T-helper 2 cell (primary cell): ENCODE measurements at places on chromosomes 2 and 18.

DNA sequence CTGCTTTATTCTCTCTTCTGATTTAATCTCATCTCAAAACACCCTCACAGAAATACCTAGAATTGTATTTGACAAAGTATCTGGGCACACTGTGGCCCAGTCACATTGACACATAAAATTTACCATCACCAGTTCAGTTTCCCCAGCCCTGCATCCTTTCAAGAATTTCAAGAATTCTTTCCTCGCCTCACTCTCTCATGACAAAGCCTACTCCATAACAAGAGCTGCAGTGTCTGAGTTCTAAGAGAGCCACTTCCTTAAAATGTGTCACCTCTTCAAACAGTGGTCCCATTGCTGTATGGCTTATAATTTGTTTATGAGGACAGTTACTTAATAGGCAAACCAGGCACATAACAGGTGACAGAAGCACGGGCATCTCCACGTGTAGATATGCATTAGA lies 90.9 kb upstream of the STK39 start:
- no peak for DNase-seq

- no peak for DNase-seq
These were observed 74.6 kb upstream of the UNC80 start for GRCh38 chr2:209696836-209697711.

GRCh38 chr2:163681745-163682144 lies 54.1 kb downstream of the FIGN start:
- no peak for DNase-seq

DNA sequence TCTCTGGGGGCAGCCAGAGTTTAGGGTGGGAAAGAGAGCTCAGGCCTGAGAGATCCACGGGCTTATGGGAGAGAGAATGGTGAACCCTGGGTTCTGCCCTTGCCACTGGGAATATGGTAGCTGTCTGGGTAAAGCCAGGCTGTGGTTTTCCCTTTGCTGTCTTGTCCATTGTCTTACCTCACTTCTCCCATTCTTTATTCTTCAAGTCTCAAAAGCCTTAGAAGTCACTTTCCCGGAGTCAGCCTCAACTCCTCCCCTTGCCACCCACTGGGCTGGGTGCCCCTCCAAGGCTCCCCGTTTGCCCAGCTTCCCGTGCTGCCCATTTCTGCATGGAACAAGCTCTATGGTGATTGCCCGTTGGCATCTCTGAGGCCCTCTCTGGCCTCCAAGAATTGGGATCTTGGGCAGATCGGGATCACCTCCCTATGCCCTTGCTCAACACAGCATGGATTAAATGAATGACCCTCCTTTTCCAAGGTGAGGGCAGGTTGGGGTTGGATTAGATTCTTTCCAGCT lies 228.2 kb downstream of the HAUS1 start:
- DNase-seq = no peak

- no peak for DNase-seq
These were observed 36.9 kb upstream of the MEX3C start for GRCh38 chr18:51234117-51235008.

DNA sequence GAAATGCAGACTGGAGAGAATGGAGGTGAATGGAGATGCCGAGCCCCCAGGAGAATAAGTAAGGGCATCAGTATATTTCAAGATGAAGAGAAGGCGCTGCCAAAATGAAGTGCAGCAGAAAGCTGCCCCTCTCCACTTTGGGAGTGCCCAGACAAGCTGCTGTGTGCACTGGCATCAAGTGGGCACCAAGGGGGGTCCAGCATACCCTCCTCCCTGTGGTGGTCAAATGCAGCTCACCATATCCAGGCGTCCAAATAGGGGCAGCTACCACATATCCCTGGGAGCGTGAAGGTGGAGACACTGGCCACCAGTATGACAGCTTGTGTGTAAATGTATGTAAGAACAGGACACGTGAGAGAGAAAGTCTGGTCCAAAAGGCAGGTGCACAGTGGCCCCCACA lies 236.6 kb downstream of the KLHL29 start:
- no peak for DNase-seq

GRCh38 chr2:219252570-219252899 lies 508 bp upstream of the TUBA4B start:
- DNase-seq = no peak

- no peak for DNase-seq
These were observed 930.3 kb downstream of the SUCLG1 start for GRCh38 chr2:83528767-83529166.

DNA sequence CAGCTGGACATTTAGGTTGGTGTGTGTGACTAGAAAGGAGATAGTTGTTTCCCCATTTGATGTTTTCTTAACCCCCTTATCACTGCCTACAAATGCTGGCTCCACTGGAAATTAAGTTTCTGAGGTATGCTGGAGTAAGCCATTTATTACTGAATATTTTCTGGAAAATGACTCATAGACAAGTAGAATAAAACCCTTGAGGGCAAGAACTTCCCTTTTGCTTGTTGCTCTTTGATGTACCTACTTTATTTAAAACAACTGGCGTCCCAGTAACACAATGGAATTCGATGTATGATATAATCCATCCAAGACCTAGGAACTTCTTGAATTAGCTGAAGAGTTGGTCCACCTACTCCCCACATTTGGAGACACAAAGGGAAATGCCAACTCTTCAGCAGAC lies 33.3 kb upstream of the SESTD1 start:
- DNase-seq = no peak

- DNase-seq = no peak
These were observed 98.0 kb upstream of the ITGA6 start for GRCh38 chr2:172329416-172329773.

- DNase-seq = no peak
These were observed 1272.2 kb upstream of the LRRTM1 start for GRCh38 chr2:81576713-81577112.

DNA sequence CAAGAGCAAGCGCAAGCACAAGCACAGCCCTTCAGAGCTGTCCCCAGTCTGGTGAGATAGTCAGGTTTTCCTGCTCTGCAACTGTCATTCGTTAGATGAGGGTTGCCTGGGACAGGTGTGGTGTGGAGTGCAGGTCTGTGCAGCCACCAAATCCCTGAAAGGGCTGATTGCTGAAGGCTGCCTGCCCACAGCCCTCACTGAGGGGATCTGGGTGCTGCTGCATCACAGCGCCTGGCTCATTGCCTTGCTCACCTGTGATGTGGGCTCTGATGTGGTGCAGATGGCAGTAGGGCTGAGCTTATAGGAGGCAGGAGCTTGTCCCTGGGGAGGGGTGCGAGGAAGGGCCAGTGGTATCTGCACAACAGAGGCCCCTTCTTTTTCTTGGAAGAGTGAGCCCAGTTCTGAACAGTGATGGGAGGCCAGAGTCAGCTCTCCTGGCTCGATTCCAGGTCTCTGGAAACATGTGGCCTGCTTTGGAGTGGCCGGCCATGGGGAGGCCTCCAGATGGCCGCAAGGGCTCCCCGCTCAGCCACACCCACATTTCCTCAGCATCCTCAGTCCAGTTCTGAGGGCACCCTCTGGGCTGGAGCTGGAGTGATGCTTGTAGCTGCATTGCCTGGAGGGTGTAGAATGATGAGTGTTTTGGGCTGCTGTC lies 11.4 kb downstream of the UBE2F start:
- DNase-seq = no peak

DNA sequence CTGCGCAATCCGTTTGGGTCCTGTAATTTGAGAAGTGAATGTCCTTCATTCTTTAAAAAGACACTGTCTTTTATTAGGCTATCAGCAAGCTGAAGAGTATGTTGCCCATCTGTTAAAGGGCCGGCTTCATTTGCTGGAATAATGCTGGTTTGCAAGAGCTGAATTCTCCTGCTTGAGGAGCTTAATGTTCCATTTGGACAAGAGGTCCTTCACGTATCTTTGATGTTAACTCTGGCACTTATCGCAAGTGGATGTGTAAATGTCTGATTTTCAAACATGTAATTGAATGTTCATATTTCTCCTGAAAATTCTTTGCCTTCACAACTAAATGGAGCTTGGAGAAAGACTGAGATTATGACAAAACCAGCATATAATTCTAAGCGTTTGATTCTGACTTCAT lies 280.8 kb upstream of the NRP2 start:
- no peak for DNase-seq

DNA sequence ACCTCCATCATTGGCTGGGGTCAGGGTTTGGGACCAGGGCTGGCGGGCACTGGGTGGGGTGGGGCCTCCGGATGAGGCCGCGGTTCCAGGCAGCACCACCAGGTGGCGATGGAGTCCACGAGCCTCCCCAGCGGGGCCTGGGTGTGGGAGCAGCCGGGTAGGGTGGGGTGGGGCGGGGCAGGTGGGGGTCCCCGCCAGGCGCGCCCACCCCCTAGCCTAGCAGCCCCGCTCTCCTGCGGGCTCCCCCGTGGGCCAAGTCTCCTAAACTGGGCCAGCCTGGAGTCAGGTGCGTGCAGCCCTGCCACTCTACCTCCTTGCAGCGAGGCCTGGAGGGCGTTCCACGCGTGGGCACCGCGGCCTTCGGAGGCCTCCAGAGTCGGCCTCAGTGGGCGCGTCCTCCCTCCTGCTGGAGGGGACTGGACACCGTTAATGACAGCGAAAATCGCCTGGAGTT lies 187.5 kb downstream of the TWIST2 start:
- peak; percentile 17 for DNase-seq

DNA sequence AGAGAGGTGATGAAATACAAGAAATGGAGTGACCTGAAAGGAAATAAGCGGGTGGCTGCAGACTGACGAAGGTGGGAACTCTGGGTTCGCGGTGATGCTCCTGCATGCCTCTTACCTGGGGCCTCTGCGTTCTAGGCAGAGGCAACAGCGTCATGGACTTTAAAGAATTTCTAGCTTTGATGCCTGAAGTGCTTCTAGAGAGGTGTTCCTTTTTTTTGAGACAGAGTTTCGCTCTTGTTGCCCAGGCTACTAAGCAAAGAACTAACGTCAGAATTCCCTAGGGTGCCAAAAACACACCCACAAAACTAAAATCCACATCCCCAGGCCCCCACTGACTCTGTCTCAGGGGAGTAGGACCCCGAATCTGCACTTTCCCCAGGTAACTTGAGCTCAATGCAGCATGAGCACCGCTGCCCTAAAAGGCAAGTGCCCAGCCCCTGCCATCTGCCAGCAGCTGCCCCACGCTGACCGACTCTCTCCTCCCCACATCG lies 110.5 kb upstream of the ID2 start:
- no peak for DNase-seq

DNA sequence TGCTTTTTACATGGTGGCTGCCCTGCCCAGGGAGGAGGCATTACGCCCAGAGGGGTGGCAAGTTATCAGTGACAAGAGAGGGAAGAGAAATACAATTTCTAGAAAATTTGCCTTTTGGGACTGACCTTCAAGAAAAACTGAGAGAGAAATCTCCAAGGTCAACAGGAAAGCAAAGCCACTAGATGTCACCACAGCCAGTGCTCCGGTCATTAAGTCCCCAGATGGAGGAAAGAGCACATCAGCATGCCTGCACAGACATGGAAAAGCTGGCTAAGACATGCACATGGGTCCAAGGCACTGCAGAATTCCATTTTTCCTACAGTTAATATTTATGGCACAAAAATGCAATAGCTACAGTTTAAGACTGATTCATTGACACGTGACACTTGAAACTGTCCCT lies 21.0 kb downstream of the FHL2 start:
- DNase-seq = no peak

DNA sequence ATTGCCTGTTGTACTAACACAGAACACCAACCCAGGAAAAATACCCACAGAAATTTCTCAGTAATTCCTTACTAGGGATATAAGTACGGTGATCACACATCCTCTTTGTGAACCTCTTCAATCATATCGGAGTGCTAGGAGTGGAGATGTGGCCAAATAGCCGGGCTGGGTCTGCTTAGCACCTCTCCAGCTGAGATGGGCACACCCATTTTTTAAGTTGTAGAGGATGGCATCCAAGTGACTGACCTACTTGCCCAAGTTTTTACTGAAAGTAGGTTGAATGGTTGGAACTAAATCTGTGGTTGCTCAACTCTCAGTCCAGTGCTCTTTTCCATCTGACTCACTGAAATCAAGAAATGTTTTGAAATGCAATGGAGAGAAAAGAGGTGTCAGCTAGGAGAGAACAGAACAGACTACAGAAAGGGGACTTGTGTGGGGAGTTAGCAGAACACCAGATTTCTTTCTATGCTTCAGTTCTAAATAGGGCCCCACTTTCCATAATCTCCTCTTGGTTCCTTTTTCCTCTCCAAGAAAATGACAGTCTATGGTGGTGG lies 68.7 kb upstream of the FSHR start:
- no peak for DNase-seq

GRCh38 chr2:143771939-143772338 lies 642.7 kb downstream of the ARHGAP15 start:
- no peak for DNase-seq

DNA sequence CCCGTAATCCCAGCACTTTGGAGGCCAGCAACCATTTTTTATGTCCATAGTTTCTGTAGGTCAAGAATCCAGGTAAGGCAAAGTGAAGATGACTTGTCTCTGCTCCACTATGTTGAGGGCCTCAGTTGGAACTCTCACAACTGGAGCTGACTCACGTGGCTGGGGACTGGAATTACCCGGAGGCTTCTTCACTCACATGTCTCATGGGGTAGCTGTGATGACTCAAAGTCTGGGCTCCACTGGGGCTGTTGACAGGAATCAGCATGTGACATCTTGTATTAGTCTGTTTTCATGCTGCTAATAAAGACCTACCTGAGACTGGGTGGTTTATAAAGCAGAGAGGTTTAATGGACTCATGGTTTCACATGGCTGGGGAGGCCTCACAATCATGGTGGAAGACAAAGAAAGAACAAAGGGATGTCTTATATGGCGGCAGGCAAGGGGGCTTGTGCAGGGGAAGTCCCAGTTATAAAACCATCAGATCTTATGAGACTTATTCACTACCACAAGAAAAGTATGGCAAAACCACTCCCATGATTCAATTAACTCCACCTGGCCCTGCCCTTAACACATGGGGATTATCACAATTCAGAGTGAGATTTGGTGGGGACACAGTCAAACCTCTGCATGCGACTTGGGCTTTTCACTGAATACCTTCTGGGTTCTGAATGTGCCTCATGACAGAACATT lies 7.8 kb upstream of the PPP1R1C start:
- no peak for DNase-seq

DNA sequence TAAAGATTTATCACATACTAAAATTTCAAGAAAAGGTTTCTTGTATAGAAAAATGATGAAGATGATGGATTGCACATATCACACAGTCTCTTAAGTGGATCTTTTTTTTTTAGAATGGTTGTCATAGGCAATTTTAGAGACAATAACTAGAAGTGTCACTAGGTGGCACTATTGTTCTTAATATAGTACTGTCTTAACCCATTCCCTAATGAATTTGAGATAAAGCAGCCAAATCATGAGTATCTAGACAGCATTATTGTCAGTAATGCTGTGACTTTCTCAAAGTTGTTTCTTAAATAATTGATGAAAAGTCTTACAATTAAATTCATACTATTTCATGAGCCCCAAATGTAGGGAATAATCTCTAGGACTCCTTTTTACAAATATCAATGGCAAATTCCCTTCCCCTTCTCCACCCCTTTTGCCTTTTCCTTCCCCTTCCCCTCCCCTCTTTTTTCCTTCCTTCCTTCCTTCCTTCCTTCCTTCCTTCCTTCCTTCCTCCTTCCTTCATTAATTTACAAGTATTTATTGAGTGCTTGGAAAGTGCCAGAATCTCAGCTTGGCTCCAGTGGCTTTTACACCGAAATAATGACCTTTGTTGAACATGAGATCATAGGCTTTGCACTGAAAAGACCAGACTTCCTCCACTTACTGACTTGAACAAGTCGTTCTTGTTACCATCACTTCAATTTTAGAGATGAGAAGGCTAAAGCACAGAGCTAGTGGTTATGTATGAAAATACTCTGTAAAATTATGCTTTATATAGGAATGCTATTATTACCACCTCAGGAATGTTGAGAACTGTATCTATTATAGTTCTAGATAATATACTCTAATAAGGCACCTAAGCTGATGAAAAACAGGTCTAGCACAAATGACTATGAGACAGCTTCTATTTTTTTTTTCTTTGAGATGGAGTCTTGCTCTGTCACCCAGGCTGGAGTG lies 19.8 kb downstream of the MYL12B start:
- DNase-seq = peak; percentile 77
